Karpas-422 (cell line): ENCODE measurements at places on chromosomes 12 and 14. TPM values are rescaled to one million over a fixed set of nuclear protein-coding genes. Genes with fewer than 3 reads are reported as not detected.

- H3K27me3 ChIP-seq = no peaks in the 10 kb centered on the region
- no peaks in the 10 kb centered on the region for H3K36me3 ChIP-seq
- no peak overlapping the region for H3K4me3 ChIP-seq
- H3K27ac ChIP-seq = no peak overlapping the region
- DNase-seq = no peak
Observed at GRCh38 chr14:75946785-75947184, 35.0 kb downstream of the TGFB3 start.

GRCh38 chr14:92525322-92526095 lies 11.9 kb downstream of the RIN3 start:
- H3K27me3 ChIP-seq = no peaks in the 10 kb centered on the region
- no peaks in the 10 kb centered on the region for H3K36me3 ChIP-seq
- H3K27ac ChIP-seq = no peak overlapping the region
- no peak overlapping the region for H3K4me3 ChIP-seq
- H3K4me1 ChIP-seq = no peaks in the 10 kb centered on the region
- DNase-seq = no peak

DNA sequence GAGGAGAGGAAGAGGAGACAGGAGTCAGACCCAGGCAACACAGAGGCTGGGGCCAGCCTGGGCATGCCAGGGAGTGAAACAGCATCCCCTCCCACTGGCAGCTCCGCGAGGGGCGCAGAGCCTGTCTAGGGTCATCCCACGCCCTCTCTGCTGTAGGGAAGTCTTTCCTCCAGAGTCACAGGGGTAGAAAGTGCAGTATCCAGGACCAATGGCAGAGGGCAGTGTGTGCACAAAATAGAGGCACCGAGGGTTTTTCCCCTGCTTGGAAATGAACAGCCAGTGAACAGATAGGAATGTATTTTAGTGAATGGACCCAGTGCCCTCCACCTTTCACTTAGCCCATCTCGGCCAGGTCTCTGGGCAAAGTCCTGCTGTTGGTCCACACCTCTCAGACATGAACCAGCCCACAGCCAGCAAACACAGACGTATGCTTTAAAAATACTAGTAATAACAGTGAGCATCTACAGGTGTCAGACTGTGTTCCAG lies 9.4 kb upstream of the KRT74 start:
- no peak overlapping the region for H3K4me3 ChIP-seq
- no peaks in the 10 kb centered on the region for H3K27me3 ChIP-seq
- no peak overlapping the region for H3K27ac ChIP-seq
- DNase-seq = peak; percentile 77
- no peaks in the 10 kb centered on the region for H3K36me3 ChIP-seq
- peaks cover 10% of the 10 kb centered on the region for H3K4me1 ChIP-seq

GRCh38 chr14:25237845-25238244 lies 187.9 kb upstream of the STXBP6 start:
- no peaks in the 10 kb centered on the region for H3K36me3 ChIP-seq
- DNase-seq = peak; percentile 70
- no peaks in the 10 kb centered on the region for H3K4me1 ChIP-seq
- H3K27ac ChIP-seq = no peak overlapping the region
- no peak overlapping the region for H3K4me3 ChIP-seq
- no peaks in the 10 kb centered on the region for H3K27me3 ChIP-seq

- H3K27ac ChIP-seq = no peak overlapping the region
- H3K36me3 ChIP-seq = no peaks in the 10 kb centered on the region
- H3K27me3 ChIP-seq = no peaks in the 10 kb centered on the region
- no peak for DNase-seq
Observed at GRCh38 chr14:36226164-36226563, 49.6 kb upstream of the PTCSC3 start.

TPCN1 gene
- total RNA-seq = 43.9 and 46.4 TPM in 2 replicates

GLI1 gene
- total RNA-seq = 1.9 and 9.3 TPM in 2 replicates

MEG3 gene
- total RNA-seq = not detected in 2 replicates
